ENCODE measurements at places on chromosomes 16 and 17.

- no peak for DNase-seq
Observed at GRCh38 chr16:59543641-59544040, 809.5 kb upstream of the GOT2 start.

- DNase-seq: no peak
Observed at GRCh38 chr17:79808763-79809529, 12.1 kb upstream of the CBX8 start.

DNA sequence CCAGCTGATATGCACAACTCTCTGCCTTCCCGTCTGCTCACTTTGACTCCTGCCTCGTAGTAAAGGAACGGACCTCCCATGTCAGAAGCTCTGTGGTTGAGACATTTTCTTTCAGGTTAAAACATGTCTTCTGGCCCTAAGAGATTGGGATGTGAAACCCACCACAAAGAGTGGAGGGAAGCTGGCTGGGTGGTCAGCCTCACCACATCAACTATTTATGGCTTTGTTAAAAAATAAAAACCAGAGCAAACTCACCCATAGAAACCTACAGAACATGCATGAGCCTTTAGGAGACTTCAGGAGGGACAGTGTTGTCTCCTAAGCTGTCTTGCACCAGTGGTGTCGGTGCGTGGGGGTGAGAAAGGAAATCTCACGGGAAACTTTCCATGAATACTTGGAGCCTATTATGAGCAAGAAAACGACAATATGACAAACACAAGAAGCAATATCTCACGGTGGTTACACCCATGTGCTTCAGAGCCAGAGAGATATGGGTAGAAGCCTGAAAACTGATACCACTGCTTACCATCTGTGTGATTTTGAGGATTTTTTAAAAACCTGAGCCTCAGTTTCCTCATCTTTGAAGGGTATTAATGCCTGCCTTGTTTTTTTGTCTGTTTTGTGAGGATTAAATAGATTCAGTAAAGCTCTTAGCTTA, 61.7 kb upstream of the XYLT1 start:
- no peak for DNase-seq

GRCh38 chr16:11949527-11949926, 7.7 kb upstream of the NPIPB2 start:
- no peak for DNase-seq

GRCh38 chr16:55048745-55049144, 118.1 kb downstream of the IRX5 start:
- DNase-seq: no peak

DNA sequence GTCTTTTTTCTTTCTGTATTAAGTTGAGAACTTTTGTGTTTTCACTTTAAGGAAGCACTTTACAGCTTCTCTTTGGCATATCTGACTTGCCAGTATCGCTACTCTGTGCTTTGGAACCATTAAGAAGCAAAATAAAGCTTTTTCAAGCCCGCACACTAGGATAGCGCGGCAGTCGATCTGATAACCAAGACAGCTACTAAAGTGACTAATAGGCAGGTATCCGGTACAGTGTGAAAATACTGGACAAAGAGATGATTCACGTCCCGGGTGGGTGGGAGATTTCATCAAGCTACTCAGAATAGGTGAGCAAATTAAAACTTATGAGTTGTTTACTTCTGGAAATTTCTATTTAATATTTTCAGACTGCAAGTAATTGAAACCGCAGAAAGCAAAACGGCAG, 53.8 kb downstream of the SHISA6 start:
- no peak for DNase-seq

GRCh38 chr17:3888343-3889171, 4.3 kb downstream of the CAMKK1 start:
- DNase-seq: no peak

GRCh38 chr17:51319186-51319585, 58.8 kb downstream of the UTP18 start:
- DNase-seq: no peak

- DNase-seq: peak; percentile 43
Observed at GRCh38 chr17:75288770-75289114, 491 bp downstream of the SLC25A19 start.

GRCh38 chr17:63916566-63917185, 2.0 kb downstream of the GH1 start:
- DNase-seq: no peak

DNA sequence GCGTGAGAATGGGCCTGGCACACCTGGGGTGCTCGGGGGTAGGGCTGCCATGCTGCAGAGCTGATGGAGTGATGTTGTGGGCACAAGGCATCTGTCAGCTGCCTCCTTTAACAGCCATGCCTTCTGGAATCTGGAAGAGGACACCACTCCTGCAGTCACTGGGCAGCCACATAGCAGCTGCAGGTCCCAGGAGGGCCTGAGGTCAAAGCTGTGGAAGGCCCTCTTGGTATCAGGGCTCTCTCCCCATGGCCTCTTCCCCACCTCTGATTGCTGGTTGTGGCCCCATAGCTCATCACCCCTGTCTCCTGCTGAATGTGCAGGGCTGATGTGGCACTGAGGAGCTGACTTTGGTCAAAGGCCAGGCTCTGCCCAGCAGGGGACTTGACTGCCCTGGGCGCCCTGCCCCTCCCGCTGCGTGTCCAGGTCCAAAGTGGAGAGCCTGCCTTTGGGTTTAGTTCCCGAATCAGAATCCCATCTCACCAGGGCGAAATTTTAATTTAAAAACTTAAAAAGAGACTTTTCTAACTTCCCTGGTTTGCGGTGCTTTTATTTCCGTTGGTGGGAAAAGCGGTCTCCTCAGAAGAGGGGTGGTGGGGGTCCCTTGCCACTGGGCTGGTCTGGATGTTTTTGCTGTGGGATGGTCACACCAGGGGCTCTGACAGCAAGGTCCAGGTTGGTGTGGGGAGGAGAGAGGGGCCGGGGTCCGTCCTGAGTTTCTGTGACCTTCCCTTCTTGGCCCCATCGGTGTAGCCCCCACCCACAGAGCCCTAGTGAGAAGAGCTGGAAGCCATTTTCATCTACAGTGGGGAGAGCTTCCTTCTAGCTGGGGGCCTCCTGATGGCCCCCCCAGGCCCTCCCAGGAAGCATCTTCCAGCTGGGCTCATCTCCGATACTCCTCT, 5.9 kb downstream of the UBALD2 start:
- DNase-seq: no peak

DNA sequence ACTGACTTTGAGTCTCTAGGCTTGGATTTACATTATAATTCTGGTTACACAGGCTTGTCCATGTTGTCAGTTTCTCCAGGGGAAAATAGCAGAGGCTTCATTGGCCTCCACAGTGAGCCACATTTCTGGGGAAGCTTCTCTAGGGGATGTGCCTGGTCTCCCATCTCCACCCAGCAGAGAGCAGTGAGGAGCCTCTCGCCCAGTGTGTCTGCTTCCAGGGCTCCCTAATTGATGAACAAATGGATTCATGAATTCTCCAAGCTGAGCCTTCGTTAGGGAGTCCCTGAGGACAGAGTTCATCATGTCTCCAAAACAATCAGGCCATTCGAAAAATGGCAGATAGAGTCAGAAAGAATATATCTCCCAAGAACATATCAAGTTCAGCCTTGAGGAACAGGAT, 162.4 kb upstream of the TOX3 start:
- DNase-seq: no peak

GRCh38 chr17:56203430-56203829, 50.2 kb downstream of the ANKFN1 start:
- DNase-seq: no peak

DNA sequence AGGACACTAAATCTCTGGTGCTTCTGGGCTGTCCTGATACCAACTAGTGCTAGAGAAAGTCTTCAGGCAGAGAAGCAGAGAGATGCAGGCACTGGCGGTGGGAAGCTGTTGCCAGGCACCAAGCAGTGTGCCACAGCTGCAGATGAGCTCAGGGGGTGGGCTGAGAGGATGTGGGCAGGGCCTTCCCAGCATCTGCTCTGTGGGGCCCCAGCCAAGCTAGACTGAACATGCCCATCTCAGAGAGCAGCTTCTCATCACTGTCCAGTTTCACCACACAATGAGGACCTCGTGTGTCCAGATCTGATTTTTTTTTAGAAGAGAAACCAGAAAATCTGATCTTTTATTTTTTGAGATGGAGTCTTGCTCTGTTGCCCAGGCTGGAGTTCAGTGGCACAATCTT, 17.1 kb downstream of the PSKH1 start:
- no peak for DNase-seq

GRCh38 chr17:74043976-74044375, 159.5 kb upstream of the RPL38 start:
- DNase-seq: no peak

GRCh38 chr16:85309656-85310587, 197.7 kb upstream of the CIBAR2 start:
- no peak for DNase-seq

- DNase-seq: no peak
Observed at GRCh38 chr16:65600629-65601028, 478.8 kb upstream of the CDH11 start.

GRCh38 chr17:75352079-75352569, 53.4 kb downstream of the GRB2 start:
- no peak for DNase-seq

- DNase-seq: no peak
Observed at GRCh38 chr17:65848751-65849150, 287.3 kb upstream of the AXIN2 start.

GRCh38 chr17:14744761-14745473, 444.0 kb downstream of the HS3ST3B1 start:
- DNase-seq: peak; percentile 6

GRCh38 chr17:2697611-2698162, 13.9 kb downstream of the CLUH start:
- DNase-seq: no peak

DNA sequence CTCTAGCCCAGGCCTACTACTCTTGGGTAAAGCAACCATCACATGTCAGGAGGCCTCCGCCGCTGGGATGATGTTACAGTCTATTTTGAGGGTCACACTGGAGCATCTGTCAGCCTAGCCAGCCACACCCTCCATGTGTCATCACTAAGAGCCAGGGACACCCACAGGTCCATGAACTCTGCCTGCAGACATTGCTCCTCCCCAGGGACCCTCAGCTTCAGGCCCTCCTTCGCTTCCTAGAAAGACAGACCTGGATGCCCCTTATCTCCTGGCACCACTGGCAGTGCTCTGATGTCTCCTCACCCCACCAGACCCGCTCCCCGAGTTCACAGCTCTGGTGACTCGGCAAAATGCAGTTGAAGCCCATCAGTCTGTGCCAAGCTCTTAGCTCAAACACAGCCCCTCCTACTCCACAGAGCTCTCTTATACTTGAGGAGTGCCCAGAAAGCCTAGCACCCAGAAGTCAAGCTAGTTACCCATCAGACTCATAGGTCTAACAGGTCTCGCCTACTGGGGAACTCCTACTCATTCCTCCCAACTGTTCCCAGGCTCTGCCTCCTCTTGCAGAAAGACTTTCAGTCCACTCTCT, 5.9 kb downstream of the RANBP10 start:
- DNase-seq: no peak

- DNase-seq: no peak
Observed at GRCh38 chr16:27625050-27625697, 75.2 kb downstream of the KATNIP start.

DNA sequence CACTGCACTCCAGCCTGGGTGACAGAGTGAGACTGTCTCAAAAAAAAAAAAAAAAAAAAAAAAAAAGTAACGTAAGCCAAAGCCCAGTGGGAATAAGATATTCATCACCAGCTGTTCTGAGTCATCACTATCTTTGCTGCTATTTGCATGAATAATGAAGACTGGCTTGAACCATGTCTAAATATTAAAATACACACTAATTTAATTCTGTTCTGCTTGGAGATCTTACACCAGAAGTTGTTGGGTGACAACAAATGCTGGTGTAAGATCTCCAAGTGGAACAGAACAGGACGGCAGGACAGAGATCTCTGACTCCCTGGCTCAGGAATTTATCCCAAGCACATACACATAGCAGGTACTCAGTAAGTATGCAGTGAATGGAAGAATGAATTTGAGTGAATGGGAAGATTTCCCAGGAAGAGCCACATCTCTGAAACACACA, 19.6 kb downstream of the DNAH17 start:
- no peak for DNase-seq

GRCh38 chr16:2500430-2500917, 13.3 kb upstream of the ATP6V0C start:
- no peak for DNase-seq

GRCh38 chr16:51349626-51350025, 198.6 kb upstream of the SALL1 start:
- no peak for DNase-seq

GRCh38 chr17:2962236-2962635, 101.2 kb downstream of the OR1D5 start:
- no peak for DNase-seq

DNA sequence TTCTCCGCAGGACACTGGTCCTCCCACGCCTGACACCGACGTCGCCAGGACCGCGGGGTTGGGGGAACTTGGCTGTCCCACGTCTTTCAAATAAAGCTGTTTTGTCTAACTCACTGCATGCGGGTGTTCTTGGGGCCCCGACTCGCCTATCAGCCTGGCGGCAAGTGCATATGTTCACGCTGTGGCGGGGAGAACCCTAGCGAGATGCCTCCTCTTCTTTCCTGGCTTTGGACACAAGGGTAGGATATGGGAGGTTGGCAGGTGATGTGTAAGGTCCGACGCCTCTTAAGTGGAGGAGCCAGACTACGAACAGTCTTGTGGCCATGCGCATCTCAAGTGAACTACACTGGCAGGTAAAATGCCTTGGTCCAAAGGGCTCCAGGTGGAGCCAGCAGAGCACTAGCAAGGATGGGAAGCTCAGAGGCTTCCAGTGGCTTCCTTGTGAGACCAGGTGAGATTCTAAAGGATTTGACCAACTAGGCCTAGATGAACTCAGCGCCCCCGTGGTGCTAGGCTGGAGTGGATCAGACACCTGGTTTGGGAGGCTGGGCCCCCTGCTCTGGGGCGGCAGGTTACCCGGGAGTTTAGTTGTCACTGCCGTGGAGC, 873 bp upstream of the RPS2 start:
- DNase-seq: no peak

GRCh38 chr17:43338886-43339516, 59.8 kb upstream of the ARL4D start:
- DNase-seq: peak; percentile 52
